Kidney tubule cell (primary cell): ENCODE measurements at places on chromosomes 11 and 22.

DNA sequence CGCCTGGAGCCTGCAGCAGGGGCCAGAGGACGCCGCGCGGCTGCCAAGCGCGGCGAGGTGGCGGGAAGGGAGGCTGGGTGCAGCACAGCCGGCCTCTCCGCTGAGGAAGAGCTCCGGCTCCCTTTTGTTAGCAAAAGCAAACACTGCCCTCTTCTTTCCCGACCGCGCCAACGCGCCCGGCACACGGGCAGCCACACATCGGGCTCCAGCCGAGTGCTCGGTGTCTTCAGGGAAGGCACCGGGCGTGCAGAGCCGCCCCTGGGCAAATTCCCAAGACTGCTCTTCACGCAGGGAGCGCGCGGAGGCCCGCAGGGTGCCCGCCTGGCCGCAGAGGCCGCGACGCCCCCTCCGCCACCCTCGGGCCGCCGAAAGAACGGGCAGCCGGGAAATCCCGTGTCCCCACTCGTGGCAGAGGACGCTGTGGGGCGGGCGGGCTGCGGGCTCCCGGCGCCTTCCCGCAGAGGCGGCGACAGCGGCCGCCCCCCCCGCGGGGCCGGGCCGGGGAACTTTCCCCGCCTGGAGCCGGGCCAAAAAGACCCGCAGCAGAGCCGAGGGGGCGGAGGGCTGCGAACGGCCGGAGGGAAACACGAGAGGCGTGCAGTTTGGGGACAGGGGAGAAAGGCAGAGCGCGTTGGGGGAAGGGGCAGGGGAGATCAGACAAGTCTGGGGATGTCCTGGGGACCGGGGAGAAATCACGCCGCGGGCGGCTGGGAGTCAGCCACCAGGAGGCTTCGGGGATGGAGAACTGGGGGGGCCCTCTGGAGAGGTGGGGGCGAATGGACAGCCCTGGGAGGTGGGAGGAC is 931 bp downstream of the CADM1 start:
- DNase-seq, result peak; percentile 86

GRCh38 chr22:46027211-46028105 is 50.5 kb upstream of the WNT7B start:
- no peak for DNase-seq

GRCh38 chr11:8777907-8778767 is 95.5 kb downstream of the RPL27A start:
- DNase-seq, result peak; percentile 37

DNA sequence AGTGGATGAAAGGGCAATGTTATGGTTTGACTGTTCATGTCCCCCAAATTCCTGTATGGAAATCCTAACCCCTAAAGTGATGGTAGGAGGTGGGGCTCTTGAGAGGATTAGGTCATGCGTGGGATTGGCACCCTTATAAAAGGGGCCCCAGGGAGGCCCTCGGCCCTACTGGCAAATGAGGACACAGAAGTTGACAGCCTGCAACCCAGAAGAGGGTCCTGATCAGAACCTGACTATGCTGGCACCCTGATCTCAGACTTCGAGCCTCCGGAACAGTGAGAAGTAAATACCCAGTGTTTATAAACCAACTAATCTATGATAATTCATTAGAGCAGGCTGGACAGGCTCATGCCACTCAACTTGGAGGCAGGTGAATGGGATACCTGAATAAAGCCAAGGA is 8.7 kb downstream of the IFITM10 start:
- DNase-seq, result no peak

- DNase-seq, result no peak
Observed at GRCh38 chr22:42889304-42889703, 32.2 kb upstream of the ARFGAP3 start.

- no peak for DNase-seq
Observed at GRCh38 chr11:119422809-119423508, at the start of gene THY1. THY1 (minus strand) TSS chr11:119423172; CDS start chr11:119420905, 2,267 bp downstream.

DNA sequence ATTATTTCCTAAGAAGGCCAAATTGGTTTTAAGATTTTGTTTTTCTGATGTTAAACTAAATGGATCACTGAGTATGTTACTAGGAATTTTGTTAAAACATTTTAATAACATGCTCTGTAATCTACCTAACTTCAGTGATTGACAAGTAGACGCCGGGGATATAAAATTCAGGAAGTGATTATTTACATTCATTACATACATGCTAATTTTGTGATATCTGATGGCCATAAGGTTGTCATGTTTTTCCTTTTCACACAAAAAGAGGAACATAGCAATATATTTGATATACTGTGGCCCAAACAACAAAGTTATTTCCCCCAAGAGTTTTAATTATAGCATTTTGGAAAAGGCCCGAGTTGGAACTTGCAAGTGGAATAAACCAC is 12.1 kb downstream of the SCUBE1 start:
- no peak for DNase-seq

GRCh38 chr11:18393581-18394274 is 635 bp upstream of the LDHA start:
- DNase-seq, result no peak

DNA sequence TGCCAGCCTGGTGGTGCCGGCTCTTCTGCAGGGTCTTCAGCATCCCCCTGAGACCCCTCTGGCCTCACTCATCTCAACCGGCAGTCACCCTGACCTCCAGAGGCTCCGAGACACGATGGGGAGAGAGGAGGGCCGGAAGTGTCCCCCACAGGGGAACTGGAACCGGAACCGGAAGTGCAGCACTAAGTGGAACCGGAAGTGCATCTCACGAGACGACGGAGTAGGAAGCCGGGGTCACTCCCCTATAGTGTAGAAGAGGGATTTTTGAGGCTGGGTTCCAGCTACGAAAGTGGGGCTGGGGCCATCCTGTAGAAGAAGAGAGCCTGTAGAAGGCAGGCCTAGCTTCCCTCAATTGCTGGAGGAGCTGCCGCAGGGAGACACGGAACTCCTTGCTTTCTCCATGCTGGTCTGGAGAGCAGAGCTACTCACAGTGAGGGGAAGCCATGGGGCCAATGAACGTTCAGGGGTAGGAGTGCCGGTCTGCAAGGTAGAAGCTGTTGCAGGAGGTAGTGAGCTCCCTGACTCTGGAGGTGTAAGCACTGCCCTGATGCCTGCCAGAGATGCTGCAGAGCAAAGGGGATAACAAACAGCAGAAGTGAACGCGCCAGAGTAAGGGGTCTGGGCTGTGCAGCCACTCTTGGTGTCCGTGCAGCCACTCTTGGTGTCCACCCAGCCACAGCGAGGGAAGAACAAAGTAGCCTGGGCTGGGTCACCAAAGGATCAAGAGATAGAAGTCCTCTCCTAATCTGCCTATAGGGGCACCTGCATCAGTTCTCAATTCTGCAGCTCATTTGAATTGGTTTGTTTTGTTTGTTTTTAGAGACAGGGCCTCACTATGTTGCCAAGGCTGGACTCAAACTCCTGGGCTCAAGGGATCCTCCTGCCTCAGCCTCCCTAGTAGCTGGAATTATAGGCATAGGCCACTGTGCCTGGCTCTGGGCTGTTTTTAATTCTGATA is 21.9 kb downstream of the SCUBE1 start:
- no peak for DNase-seq

DNA sequence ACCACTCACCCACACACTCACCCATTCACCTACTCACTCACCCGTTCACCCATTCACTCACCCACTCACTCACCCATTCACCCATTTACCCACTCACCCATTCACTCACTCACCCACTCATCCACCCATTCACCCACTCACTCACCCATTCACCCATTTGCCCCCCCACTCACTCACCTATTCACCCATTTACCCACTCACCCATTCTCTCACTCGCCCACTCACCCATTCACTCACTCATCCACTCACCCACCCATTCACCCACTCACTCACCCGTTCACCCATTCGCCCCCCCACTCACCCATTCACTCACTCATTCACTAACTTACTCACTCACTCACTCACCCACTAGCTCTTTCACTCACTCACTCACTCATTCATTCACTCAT is 15.0 kb downstream of the MUC5AC start:
- DNase-seq, result no peak

- no peak for DNase-seq
Observed at GRCh38 chr22:42799461-42800405, 57.3 kb downstream of the ARFGAP3 start.

DNA sequence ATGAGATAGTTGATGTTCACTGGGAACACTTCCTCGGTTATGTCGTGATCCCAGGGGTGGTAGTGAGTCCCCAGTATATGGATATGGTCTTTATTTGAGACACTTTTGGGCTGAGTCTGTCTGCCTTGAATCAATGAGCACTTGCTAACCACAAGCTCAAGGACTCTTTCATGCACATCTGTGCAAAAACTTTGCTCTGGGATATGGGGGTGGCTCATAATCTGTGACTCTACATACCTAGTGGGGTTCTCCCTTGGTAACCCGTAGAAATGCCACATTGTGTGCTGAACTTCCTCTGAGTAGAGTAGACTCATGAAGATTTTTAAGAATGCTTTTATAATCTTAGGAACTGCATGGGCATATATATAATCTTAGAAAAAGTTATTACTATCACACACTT is 69.3 kb downstream of the SWAP70 start:
- DNase-seq, result no peak

DNA sequence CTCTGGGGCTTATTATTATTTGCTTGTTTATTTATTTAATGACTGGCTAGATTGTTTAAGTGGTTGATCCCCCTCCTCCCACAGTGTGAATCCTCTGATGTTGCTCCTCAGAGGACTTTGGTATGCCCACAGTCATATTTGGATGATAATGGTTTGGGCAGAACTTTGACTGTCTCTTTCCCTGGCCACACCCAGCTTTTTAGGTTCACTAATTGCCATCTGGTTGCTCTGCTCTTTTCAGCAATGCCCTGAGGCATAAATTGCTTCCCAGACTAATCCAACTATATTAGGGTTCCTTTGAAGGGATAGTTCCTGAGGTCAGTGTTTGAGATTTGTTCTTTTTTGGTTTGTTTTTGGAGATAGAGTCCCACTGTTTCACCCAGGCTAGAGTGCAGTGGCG is 99.3 kb upstream of the RRM1 start:
- DNase-seq, result no peak

DNA sequence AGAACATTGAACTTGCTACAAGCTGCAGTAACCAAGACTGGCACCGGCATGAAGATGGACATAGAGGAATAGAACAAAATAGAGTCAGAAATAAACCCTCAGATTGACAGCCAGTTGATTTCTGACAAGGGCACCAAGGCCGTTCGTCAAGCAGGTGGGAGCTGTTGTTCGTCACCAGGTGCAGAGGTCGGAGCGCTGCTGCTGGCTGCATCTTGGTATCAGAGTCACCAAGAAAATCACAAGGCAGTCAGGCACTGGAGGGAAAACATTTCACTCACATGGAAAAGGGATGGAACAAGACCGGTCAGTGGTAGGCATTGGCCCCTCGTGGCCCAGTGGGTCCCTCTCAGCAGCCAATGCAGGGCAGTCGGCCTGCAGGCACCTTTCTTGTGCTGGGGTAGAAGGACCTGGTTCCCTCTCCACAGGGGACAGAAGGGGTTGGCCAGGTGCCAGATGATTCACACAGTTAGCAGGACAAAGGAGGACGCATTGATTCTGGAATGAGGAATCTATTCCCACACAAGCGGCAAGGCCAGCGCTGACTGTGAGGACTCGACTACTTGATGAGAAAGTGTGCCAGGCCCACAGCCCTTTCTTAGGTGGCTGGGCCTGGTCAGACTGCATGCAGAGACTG is 115.8 kb upstream of the FGF3 start:
- peak; percentile 49 for DNase-seq

- DNase-seq, result no peak
Observed at GRCh38 chr22:17712441-17712840, 61.8 kb downstream of the BID start.

DNA sequence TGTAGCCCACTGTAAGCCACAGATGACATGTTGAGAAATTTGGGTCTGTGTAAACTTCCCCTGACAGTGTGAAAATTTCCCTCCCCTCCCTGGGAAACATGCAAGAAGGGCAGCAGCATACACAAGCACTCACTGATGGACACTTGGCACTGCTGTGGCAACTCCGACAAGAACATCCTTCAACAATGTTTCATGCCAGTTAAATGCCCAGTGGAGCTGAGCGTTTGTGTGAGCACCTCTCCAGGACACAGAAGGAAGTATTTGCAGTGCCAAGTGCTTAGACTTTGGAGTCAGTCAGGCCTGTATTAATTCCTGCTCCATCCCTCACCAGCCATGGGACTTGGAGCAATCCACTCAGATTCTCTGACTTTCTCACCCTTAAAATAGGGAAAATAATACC is 17.7 kb downstream of the C11orf87 start:
- DNase-seq, result no peak

GRCh38 chr11:78170413-78170812 is 18.0 kb downstream of the KCTD21 start:
- no peak for DNase-seq

DNA sequence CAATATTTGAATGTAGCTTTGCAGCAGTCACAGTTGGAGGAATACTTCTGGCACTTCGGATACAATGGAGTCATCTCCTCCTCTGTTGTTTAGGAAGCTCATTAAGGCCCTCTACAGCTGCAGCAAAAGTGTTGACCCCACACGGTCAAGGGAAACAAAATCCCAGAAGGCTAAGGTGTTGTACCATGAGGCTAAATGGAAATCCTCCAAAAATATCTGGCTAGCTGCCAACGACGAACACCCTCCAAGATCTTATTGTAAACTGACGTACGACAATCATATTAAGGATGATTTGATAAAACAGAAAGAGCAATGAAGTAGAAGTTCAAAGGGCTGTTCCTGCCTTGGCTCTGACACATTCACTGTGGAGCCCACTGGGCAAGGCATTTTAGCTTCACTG is 4.0 kb downstream of the POGLUT3 start:
- DNase-seq, result no peak

DNA sequence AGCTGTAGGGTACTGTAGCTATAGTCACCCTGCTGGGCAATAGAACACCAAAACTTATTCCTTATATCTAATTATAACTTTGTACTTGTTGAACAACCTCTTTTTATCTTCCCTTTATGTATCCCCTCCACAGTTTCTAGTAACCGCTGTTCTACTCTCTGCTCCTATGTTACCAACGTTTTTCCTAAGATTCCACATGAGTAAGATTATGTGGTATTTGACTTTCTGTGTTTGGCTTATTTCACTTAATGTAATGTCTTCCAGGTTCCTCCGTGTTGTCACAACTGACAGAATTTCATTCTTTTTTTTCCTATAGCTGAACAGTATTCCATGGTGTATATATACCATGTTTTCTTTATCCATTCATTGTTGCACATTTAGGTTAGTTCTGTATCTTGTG is 258.4 kb downstream of the DYNC2H1 start:
- DNase-seq, result no peak

DNA sequence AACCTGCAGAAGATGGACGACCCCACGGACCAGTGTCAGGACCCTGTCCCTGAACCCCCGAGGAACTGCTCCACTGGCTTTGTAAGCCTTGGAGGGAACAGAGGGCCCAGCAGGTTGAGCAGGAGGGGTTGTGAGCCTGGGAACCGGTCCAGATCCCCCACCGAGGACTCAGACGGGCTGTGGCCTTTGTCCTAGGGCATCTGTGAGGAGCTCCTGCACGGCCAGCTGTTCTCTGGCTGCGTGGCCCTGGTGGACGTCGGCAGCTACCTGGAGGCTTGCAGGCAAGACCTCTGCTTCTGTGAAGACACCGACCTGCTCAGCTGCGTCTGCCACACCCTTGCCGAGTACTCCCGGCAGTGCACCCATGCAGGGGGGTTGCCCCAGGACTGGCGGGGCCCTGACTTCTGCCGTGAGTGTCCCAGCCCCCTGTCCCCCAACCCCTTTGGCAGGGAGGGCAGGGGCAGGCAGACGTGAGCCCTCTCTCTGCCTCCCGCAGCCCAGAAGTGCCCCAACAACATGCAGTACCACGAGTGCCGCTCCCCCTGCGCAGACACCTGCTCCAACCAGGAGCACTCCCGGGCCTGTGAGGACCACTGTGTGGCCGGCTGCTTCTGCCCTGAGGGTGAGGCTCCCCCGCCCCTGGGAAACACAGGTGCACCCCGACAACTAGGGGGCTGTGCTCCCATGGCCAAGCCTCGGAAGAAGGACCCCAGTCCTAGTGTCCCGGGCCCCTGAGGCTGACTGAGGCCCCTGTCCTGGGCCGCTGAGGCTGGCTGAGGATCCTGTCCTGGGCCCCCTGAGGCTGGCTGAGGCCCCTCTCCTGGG is 6.4 kb downstream of the MUC5AC start:
- DNase-seq, result no peak
